ENCODE measurements at places on chromosomes 16 and 17.

DNA sequence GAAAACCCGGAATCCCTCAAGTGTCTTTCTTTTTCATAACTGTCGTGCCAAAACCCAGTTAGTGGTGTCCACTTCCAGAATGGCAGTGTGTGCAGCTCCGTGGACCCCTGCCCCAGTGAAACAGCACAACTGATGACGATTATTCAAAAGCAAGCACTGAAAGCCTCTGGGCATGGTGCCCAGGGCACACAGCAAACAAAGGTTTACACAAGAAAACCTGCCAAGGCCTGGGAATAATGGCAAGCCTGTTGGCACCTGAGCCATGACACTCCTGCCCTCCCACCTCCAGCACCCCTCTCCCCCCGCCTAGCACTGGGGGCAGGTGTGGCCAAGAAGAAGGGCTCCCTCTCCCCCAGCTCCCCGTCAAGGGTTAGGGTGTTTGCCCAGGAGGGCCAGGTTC is 2.8 kb downstream of the PKMYT1 start:
- DNase-seq: no peak

DNA sequence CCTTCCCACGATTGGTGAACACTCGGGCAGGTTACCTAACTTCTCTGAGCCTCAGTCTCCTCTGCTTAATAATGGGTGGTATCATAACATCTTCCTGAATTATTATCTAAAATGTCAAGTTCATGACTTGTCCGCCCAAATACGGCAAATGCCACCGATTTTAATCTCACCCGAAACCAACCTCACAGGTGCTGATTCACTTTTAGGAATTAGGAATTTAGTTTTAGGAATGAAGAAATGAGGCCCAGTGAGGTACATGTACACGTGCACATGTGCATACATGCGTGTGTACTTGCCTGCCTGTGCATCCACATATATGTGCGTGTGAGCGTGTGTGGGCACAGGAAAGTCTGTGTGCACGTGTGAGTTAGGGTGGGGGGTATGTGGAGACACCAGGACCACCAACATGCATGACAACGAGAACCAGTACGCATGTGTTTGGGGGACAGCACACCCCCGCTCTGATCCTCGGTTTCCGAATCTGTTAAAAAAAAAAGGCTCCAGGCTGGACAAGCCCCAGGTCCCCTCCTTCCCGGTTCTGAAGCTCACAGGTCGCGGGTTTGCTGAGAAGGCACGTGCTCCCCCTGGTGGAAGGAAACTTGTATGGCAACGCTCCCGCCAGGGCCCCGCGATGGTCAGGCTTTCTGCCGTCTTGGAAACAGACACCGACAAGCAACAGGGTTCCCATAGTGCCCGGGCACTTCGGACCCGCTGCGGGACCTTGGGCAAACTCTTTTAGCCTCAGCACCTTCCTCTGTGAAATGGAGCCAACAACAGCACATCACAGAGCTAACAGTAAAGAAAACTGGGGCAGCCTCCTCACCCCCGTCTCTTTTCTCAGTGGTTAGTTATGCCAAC is 219.2 kb downstream of the RBFOX3 start:
- DNase-seq: peak; percentile 73

GRCh38 chr17:7651097-7651664 is 455 bp downstream of the ATP1B2 start:
- no peak for DNase-seq

DNA sequence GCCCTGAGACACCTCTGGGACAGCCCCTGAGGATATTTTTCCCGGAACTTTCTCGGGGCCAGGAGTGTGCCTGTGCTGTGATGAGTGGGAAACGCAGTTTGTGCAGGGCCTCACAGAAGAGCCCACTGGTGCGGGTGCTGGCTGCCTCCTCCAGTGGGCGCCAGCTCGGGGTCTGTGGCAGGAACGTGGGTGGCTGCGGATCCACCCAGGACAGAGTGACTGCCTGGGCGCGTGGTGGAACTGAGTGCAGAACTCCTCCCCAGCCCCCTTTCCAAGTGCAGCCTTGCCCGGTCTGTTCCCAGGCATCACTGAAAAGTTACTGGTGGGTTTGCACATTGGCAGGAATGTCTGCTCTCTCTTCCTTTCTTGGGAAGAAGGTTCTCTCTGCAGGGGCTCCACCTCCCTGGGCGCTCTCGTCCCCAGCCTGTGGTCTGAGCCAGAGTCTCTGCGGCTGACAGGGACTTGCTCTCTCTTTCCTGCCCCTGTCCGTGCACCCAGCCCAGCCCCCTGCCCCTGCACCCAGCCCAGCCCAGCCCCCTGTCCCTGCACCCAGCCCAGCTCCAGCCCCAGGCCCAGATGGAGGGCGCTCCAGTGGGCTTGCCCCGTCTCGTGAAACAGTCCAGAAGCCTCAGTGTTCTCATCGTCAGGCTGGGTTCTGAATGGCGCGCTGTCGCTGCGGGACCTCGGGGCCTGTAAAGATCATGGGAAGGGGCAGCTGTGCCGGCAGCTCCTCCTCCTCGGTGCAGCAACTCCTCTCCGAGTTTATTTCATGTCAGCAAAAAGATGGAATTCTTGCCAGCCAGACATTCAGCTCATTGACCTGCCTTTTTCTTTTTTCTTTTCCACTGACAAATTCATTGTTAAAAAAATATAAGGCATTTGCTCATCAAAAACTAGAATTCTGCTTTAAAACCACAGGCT is 117.5 kb downstream of the BANP start:
- no peak for DNase-seq

GRCh38 chr17:40992666-40993065 is 1.3 kb downstream of the KRTAP3-3 start:
- peak; percentile 84 for DNase-seq

- DNase-seq: no peak
These were observed 10.9 kb upstream of the EVPL start for GRCh38 chr17:76038050-76038449.

- peak; percentile 50 for DNase-seq
These were observed 550 bp upstream of the RNF213 start for GRCh38 chr17:80260069-80260535.

- DNase-seq: no peak
These were observed 103.1 kb upstream of the CDH5 start for GRCh38 chr16:66263168-66263972.

- no peak for DNase-seq
These were observed 25.3 kb upstream of the TRPV3 start for GRCh38 chr17:3582915-3583314.

DNA sequence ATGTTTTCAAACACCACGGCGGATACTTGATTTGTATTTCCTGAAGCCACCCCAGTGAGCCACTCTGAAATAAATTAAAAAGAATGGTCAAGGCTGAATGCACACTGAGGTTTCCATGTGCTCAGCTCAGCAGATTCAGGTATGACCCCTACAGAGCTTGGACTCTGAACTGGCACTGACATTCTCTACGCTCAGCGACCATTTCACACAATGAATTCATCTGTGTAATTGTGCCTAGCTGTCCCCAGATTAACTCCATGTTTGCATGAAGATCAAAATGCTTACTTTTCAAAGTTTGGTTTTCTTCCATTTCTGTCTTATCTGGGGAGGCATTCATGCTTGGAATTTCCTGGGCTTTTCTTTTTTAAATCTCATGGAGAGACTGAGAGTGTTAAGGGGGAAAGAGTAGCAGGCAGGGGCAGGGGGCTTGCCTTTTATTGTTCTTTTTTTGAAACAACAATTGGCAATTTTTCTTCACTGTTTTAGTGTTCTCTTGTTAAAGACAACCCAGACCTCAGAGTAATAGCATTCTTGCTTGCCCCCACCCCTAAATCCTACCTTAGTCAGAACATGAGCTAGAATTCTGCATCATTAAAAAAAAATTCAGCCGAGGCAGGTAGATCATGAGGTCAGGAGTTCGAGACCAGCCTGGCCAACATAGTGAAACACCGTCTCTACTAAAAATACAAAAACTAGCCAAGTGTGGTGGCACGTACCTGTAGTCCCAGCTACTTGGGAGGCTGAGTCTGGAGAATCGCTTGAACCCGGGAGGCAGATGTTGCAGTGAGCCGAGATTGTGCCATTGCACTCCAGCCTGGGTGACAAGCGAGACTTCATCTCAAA is 85.5 kb upstream of the HNF1B start:
- no peak for DNase-seq

GRCh38 chr16:728131-728889 is 1.4 kb downstream of the HAGHL start:
- DNase-seq: peak; percentile 88

DNA sequence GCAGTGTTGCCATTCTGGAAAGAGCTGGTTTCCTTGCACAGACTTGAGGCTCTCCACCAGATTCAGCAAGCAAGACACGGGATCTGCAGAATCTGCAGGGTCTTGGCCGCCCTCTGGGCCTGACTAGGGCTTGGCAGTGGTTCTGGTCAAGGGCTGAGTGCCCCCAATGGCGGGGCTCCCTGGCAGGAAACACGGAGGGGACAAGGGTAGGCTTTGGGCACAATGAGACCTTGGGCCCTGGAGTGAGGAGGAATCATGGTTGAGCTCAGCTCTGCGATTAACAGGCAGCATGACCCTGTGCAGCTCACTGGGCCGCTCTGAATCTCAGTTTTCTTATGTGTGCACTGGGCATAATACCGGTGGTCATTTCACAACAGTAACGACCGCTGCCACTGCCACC is 249.9 kb downstream of the GSG1L start:
- no peak for DNase-seq

GRCh38 chr17:72763981-72764380 is 328.5 kb downstream of the SLC39A11 start:
- no peak for DNase-seq

DNA sequence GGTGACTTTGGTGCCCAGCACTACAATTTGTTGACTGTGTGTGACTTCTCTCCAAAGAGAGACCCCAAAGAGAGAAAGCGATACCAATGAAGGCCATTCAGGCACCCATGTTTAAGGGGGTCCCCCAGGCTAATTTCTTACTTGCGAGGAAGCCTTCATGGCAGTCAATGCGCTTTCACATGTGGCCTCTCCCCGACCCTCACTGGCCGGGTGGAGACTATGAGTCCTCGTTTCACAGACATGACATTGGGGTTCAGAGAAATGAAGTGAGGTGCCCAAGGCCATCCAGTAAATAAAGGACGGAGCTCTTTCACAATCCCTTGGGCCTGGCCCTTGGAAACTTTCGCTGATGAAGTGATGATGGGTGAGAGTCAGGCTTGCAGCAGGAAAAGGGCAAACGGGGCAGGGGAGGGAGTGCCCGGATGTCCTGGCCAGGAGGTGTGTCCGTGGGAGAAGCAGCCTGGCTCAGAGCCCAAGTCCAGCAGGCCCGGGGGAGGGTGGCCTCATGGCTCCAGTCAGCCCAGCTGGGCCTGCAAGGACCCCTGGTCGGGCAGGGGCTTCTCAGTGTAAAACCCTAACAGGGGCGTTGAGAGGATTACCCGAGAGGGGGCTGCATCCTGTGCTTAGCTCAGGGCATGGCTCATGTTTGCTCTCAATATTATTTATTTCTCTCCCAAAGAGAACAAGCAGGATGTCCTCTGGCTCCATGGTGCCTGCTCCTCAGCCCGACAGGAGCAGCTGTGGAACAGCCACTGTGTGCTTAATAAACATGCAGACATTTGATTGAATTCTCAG is 14.7 kb downstream of the TBX2 start:
- no peak for DNase-seq

DNA sequence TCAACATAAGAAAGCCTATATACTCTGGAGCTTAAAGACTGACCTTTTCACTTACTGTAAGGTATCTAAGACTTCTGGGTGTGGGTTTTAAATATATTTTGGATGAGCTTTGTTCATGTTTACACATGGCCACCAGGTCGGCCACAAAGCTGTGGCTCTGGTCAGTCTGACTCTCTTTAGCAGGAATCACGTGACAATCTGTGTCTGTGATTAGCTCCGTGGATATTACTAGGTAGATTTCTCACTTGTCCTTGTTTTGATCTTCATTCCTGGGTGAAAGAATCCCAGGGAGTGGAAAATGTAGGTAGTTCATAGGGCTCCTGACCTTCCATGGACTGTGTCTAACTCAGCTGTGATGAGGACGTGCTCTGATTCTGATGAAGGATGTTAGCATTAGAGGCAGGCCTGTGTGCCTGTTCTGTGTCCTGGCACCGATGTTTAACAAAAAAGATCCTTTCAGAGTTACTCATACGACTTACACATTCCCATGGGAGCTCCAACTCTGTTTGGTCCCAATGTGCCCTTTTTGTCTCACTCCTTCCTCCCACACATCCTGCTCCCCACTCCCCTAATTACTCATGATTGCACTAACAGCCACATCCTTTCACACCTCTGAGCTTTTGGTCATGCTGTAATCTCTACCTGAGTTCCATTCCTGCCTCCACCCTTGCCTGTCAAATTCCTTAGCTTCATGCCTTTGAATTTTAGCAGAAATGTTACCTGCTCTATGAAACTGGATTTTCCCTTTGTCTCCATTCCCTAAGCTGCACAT is 425.1 kb downstream of the MAF start:
- DNase-seq: peak; percentile 12

DNA sequence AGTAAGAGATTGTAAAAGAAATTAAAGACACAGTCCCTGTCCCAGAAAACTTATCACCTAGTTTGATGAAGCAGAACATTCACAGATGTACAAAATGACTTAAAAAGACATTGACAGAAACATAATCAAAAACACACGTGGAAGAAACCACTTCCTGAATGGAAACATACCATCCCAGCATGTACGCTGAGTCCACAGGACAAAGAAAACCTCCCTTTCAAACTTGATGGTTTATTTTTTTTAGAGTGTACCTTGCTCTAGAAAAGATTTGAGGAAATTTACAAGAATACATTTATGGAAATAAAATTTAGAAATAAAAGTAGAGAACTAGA is 140.9 kb downstream of the PMP22 start:
- no peak for DNase-seq

DNA sequence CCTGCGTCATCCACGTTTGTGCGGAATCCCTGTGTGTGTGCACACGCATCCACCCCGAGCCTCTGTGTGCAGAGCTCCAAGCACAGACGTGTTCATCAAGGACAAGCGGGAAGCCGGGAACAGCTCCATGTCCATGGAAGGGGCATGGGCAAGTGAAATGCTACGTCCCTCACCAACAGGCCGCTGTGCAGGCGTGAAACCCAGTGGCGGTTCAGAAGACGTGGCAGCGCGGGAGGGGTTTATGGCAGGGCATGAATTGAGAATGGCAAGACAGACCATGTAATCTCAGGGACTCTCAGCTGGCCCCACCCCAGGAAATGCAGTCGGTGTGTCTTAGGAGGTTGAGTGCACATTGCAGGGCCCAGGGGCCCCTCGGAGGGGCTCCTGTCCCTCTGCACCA is 52.7 kb downstream of the TBC1D16 start:
- no peak for DNase-seq

GRCh38 chr17:5309851-5310250 is 27.8 kb downstream of the RABEP1 start:
- DNase-seq: no peak

- DNase-seq: no peak
These were observed 28.1 kb downstream of the TOX3 start for GRCh38 chr16:52518884-52519283.

All from SW480 (cell line).